Bronchial epithelial cell (primary cell): ENCODE measurements at places on chromosomes 5 and 9. TPM values are rescaled to one million over a fixed set of nuclear protein-coding genes. Genes with fewer than 3 reads are reported as not detected.
A peak's percentile ranks its signal among the peaks of the same experiment; 100 is the strongest.

Gene FBP1
- total RNA-seq: 0.13 TPM in 1 of 2 replicates, not detected in the other

Gene TBC1D9B
- 37.6 and 45.2 TPM in 2 replicates for total RNA-seq

- no peak for DNase-seq
Measured at GRCh38 chr9:18923167-18923566, 109.8 kb downstream of the SAXO1 start.

DNA sequence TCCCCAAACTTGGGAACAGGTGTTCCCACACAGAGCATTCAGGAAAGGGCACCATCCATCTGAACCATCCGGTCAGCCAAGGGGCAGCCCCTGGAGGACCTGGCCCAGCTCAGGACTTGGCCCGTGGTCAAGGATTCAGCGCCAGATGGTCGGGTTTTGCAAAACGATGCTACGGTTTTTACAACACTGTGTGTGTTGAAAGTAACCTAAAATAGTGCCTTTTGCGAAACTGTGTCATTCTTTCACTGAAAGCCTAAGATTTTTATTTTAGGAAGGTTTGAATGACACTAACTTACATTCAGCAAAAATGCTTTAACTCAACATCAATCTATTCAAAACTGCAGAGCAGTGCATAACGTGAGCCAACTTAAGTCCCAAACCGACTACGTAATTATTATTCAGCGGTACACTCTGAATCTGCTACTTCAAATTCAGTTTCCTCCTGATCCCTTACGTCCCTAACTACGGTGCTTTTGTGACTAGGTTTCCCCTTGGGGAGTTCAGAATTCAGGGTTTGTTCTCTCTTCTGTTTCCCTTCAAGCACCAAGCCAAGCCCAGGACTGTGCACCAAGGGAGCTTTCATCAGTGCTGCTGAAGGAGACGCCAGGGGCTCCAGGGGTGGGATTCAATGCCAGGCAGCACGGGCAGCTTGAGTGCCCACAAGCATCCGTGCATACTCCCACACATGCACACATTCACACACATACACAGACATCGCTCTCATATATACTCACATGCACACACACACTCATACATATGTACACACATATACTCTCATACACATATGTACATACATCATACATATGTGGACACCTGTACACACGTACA, 25.8 kb downstream of the LPCAT1 start:
- no peak for DNase-seq

DNA sequence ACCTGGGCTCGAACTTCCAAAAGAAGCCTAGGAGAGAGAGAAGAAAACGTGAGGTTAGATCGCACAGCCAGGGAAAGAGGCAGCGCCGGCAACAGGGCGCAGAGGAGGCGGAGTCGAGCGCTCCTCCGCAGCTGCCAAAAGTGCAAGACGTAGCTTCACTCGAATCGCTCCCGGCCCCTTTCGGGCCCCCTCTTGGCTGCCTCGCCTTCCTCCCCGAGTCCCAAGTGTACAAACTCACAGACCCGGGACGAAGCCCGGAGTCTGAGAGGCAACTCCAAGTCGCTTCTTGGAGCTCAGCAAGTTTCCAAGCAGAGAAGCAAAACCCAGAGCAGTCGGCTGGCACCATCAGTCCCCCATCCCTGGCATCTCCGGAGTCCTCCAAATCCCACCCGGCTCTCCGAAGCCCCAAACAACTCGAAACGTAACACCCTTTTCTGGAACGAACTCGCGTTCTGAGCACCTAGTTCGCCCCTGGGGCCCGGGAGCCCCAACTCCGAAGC, 1.2 kb downstream of the MIER3 start:
- peak; percentile 42 for DNase-seq

DNA sequence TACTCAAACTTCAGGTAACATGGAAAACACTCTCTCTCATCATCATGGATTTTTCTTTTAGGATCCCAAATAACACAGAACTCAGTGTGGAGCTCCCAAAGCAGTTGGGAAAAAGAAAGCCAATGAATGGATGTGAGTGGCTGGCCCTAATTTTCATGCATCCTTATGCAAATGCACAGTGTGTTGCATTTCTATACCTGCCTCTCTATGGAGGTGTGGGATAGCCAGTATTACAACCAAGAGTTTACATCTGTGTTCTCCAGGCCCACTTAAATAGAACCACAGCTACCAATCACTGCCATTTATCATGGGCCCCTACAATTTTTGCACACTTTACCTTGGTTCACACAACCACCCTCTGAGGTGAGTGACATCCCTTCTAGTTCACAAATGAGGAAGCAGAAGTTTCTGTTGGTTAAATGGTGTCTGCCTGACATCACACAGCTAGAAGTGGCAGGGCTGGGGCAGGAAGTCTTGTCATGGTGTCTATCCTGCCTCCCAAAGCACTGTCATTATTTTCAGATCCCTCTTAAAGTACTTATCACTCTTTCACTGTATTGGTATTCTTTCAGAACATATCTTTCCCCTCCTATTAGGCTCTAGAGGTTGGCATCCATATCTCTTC, 17.3 kb downstream of the MAMDC2 start:
- no peak for DNase-seq

- DNase-seq: no peak
Measured at GRCh38 chr5:138989720-138990119, 114.6 kb upstream of the LRRTM2 start.

GRCh38 chr5:17896605-17897004, 262.3 kb downstream of the TAF11L14 start:
- peak; percentile 93 for DNase-seq

Gene PAEP
- not detected in 2 replicates for total RNA-seq

DNA sequence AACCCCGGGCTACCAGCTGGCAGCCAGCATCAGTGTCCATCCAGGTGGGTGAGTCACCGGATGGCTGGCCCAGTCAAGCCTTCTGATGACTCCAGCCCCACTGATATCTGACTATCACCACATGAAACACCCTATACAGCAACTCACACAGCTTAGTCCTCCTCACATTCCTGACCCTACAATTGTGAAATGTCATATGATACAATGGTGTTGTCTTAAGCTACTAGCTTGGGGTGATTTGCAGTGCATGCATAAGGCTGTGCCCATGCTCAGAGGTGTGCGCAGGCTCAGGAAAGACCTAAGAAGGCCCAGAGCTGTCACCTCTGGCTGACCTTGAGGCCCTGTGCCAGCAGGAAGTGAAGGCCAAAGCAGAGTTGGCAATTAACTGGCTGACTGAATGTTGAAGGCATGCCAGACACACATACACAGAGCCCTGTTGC, 21.5 kb upstream of the SEMA4D start:
- DNase-seq: peak; percentile 83

- no peak for DNase-seq
Measured at GRCh38 chr9:137076636-137077009, 694 bp upstream of the UAP1L1 start.

- peak; percentile 91 for DNase-seq
Measured at GRCh38 chr9:93098236-93098946, 2.4 kb downstream of the CARD19 start.

- DNase-seq: peak; percentile 14
Measured at GRCh38 chr5:71456362-71456743, 902 bp downstream of the BDP1 start.

Gene GRIA1
- under 0.01 TPM in 1 of 2 replicates, not detected in the other for total RNA-seq

GRCh38 chr5:53643445-53643844, 83.0 kb downstream of the NDUFS4 start:
- peak; percentile 32 for DNase-seq

- DNase-seq: no peak
Measured at GRCh38 chr5:6556089-6556801, 76.6 kb downstream of the NSUN2 start.

DNA sequence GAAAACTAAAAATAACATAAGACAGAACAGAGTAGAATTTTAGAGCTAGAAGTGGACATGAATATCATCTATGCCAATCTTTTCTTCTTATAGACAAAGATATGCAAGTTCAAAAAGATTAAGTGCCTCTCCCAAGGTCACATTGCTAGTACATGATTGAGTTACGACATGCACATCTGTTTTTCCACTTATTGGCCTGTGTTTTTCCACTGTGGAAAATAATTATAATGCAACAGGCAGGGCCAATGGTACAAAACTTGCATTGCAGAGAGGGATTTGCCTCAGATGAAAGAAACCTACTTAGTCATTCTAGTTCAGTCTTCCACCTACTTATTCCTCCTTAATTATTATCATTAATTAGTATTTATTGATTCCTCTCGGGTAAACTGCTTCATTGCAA, 407.8 kb upstream of the SGCD start:
- DNase-seq: no peak

DNA sequence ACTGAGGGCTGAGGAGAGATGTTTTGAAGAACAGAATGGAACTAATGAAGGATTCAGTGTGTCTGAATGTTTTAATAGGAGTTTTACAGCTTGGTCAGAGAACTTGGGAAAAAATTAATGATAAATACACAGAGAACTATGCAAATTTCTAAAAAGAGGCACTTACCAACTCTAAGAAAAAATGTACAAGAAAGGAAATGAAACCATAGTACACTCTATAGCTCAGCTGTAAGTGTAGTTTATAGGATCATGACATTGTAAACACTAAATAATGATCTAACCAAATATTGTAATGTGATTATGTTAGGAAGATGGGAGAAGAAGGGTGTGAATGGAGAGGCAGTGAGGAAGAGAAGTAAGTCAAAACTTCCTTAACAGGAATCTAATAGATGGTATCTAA, 205.2 kb downstream of the SEC61B start:
- DNase-seq: no peak

- no peak for DNase-seq
Measured at GRCh38 chr5:149418910-149419531, 39.9 kb upstream of the IL17B start.

GRCh38 chr5:116378007-116378776, 196.4 kb downstream of the SEMA6A start:
- peak; percentile 33 for DNase-seq

Gene DNM1
- total RNA-seq: 0.53 and 0.77 TPM in 2 replicates

Gene NR2F1-AS1
- 0.26 and 1.1 TPM in 2 replicates for total RNA-seq

DNA sequence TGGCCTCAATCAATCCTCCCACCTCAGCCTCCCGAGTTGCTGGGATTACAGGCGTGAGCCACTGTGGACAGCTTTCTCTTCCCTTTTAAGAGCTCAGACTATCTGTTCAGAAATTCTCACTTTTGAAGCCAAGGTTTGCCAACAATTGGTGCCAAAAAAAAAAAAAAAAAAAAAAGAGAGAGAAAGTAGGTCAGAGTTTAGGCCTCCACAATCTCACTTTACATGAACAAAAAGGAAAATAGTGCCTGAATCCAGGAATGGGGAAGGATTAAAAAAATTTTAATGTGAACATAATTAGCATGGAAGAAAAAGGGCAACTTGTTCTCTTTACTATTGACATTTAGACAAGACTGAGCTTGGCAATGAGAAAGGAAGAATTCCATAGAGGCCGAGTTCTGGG, 94.1 kb downstream of the NSG2 start:
- no peak for DNase-seq

- no peak for DNase-seq
Measured at GRCh38 chr9:20771729-20772128, 87.7 kb downstream of the FOCAD start.

Gene CBY3
- not detected in 2 replicates for total RNA-seq
